ENCODE measurements at places on chromosomes 16 and 17.

DNA sequence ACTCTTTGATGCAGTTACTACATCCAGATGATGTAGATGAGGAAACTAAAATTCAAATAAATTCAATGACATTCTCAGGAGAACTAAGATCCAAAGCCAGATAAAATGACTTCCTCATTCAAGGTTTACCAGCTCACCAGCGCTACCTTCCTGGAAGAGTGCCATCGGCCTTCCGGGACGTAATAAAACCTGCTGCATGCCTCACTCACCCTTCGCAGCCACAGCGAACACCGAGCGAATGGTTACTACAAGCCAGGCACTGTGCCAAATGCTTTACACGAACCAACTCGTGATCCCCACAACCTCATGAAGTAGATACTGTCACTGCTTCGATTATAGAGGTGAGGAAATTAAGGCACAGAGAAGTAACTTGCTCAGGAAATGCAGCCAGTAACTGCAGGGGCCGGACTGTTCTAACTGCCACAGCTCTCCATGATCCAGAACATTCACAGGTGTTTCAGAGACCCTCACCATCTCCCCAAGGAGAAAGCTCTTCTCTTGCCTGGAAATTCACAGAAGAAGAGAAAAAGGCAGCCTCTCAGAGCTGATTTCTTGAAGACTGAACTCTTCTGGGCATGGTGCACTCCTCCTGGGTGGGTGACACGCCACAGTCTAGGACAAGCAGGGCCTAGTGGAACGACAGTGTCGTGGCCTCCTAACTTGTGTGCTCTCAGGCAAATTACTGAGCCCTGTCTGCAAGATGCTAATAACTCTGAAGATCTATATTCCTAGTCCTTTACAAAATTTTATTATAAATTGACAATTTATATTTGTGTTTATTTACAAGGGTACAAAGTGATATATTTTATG, 46.8 kb downstream of the HIC1 start:
- DNase-seq = no peak

GRCh38 chr17:68432086-68432864, 25.0 kb downstream of the WIPI1 start:
- no peak for DNase-seq

GRCh38 chr16:4927661-4928060, 9.3 kb downstream of the PPL start:
- no peak for DNase-seq

- DNase-seq = no peak
Measured at GRCh38 chr16:84566545-84567257, 51.2 kb downstream of the COTL1 start.

DNA sequence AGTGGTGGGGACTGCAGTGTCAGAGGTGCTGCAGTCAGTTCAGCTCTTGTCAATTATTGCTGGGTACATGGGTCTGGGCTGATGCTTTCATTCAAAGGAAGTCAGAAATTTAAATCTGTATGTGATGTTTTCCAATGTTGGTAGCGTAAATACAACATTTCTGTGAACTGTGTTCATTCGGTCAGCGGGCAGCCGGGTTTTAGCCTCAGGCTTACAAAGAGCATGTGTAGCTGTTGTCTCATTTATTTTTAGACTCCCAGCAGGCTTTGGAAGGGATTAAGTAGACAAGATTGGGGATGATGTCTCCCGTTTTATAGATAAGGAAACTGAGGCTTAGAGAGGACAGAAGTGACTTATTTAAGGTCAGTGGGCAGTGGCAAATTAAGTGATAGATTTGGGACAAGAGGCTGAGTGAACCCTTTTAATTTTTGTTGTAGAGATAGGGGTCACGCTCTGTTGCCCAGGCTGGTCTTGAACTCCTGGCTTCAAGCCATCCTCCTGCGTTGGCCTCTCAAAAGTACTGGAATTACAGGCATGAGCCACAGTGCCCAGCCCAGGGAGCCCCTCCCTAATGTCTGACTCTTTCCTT, 8.1 kb downstream of the AQP8 start:
- no peak for DNase-seq
